HFFc6 (cell line): ENCODE measurements at places on chromosomes 7 and 10.

- DNase-seq, result no peak
These were observed 31.1 kb upstream of the ADD3 start for GRCh38 chr10:109976681-109977080.

DNA sequence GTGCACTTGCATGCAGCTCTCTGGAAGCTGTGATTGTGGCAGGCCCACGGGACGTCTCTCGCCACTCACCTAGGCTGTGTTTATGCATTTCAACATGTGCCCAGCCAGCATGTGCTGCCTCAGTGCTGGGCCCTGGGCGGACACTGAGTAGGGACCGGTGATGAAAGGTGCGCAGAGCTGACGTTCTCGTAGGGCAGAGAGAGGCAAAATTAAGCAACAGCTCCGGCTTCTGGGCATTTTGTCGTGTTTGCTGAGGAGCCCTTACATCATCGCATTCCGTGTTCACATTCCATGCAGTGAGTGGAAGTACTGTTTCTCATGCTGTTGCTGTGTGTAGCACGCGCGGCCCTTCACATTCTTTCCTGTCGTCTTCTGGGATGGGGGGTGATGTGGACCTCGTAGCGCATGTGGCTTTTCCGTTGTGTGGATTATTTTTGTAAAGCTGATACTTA, 50.5 kb downstream of the PRF1 start:
- DNase-seq, result peak; percentile 86

GRCh38 chr7:155205368-155206317, 92.0 kb upstream of the INSIG1 start:
- DNase-seq, result peak; percentile 98

GRCh38 chr7:13839063-13839462, 150.4 kb downstream of the ETV1 start:
- no peak for DNase-seq

DNA sequence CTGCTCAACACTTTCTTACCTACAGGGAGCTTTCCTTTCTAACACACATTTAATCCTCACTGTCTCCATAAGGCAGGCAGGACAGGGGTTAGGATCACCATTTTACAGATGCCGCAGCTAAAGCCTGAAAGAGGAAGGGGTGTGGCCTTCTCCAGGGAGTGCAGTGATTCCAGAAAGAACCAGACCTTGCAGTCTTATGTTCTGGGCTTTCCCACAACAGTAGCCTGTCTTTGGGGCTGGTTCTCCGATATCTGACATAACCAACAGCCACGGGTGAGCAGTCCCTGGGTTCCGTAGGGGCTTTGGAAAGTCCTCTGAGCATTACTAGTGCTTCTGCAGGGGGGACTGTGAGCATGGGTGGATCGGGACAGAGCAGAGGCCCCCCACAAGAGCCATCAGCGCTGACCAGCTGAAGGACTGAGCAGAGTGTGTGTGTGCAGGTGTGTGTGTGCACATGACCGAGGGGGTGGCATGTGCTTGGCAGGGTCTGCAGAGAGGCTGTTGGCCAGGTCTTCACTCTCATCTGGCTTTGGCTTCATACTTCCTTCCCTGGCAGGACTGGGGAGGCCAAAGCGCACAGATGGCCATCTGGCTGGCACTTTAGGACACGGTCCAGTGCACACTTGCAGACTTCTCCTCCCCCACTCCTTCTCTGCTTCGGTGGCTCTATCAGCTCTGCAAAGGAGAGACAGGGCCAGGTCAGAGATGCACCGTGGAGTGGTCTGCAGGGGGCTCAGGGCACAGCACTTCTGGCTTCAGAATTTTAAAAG, 400.3 kb downstream of the RPS24 start:
- no peak for DNase-seq

GRCh38 chr7:55133630-55134358, 115.0 kb downstream of the EGFR start:
- peak; percentile 98 for DNase-seq

GRCh38 chr7:94683066-94683465, 27.1 kb upstream of the SGCE start:
- no peak for DNase-seq

DNA sequence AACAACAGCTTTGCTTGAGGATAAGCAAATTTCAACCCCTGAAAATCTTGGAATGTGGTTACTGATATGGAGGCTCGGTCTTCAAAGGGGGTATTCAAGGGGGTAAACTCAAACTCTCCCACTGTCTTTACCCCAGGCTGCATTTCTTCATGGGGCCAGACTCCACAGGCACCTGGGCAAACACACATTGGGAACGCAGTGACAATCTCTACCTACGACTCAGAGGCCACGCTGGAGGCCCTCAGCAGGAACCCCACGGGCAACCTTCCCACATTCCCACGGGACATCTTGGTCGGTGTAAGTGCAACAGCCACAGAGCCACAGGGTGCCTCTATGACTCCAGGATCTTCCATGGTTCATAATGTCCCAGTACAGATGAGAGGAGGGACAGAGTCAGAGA, 2.2 kb upstream of the INSIG1 start:
- no peak for DNase-seq

- DNase-seq, result no peak
These were observed 124.2 kb upstream of the ZNF746 start for GRCh38 chr7:149621776-149622175.

DNA sequence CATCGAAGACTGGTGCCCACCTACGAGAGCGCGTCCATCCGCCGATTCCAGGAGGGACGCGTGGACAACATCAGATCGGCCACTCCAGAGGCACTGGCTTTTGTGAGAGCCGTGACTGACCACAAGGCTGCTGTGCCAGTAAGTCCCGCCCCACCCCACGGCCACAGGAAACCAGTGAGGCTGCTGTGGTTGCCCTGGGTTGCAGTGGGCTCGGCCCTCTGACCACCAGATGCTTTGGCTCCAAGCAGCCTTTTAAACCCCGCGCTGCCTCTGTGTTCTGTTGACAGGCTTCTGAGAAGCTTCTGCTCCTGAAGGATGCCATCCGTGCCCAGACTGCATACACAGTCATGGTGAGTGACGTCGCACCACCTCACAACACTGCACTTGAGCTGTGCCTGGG, 24.4 kb upstream of the C10orf53 start:
- no peak for DNase-seq

DNA sequence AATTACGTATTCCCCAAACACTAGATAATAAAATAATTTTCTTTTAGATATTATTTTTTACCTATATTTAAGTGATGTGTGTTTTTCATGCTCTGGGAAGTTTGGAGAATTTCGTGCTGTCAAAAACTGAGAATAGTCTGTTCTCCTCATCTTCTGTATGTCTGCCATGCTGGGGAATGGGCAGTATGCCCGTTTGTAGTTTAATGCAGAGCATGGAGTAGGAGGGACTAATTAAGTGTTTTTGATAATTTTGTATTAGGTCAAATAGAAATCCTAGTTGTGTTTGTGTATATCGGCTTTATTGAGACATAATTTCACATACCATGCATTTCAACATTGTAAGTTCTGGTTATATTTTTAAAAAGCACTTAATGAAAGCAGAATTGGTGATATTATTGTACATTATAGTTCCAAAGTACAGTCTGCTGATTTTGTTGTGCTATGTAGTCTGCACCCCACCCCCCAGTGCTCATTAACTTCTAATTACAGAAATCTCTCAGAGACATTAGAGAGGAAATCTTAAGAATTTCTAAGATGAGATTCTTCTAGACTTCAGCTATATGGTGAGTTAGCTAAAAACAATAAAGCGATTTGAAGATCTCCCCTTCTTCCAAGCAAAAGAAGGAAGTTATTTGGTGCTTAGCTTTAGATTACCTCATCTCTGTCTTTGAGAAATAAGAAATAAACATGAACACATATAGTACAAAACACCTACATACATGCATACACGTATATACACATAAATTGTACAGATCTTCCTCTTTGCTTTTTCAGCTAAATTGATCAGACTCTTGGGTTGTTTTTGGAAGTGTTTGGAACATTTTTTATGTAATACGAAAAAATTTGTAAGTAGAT, 22.2 kb downstream of the ZRANB1 start:
- no peak for DNase-seq

DNA sequence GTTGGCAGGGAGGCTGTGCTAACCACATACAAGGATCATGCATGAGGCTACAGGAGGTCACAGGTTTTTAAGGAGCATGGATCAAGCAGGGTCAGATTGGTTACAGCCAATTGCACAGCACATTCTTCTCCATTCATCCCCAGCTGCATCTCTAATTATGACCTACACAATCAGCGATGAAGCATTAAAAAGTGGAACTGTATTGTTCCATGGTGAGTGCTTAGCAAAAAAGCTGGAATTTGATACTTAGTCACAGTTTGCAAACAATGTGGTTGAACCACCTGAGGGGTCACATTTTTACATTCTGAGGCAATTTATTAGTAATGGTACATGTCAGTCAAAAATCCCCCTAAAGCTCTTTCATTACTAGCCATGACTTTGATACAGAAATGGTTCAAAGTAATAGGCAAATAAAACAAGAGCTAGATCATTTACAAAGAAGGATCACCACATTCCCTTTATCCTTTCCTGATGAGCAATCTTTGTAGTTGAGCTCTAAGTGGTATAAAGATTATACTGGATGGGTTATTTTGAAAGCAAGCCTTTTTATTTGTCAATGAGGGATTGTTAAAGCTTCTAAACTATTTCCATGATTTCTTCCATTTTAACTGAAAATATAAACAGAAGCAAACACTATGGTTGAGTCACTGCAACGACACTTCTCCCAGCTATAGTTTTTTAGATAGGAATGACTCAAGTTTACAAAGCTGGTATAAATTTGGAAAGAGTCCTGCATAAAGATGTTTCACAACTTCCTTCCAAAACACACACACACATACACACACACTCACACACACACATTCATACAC, 217.8 kb upstream of the SEMA3A start:
- peak; percentile 97 for DNase-seq

GRCh38 chr10:132363921-132364593, 32.1 kb downstream of the LRRC27 start:
- DNase-seq, result no peak

DNA sequence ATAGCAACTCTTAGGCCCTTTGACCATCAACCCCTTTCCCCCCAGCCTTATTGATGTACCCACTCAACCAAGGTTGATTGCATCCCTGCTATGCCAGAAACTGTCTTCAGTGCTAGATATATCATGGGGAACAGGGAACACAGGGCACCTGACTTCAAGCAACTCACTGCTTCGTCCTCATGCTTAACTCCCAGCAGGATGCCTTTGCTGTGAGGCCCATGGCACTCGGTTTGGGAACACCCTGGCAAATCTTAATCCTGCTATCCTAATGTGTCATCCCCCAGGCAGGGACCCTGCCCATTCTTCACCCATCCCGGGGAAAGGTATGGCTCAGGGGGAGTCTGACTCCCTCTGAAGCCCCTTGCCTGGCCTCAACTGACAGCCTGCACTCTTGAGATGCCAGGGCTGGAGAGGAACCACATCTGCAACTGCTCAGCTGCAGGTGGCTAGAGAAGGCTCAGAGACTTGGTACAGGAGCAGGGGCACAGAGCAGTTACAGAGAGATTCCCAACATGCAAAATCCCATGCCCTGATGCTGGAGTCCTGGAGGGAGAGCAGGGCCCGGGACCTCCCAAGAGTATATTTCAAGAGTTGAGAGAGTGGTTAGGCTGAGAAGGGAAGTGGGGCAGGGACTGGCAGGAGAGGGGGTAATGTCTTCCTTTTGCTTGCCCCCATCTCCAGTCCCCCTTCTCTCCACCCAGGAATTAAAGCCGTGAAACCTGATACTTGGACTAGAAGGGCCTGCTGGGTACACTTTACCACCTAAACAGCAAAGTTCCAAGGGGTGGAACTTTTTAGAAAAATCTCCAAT, 2.4 kb upstream of the UNC5B start:
- DNase-seq, result no peak

- no peak for DNase-seq
These were observed 82.3 kb upstream of the ADRB1 start for GRCh38 chr10:113961182-113962031.

GRCh38 chr10:103154521-103155299, 38.4 kb downstream of the NT5C2 start:
- no peak for DNase-seq

DNA sequence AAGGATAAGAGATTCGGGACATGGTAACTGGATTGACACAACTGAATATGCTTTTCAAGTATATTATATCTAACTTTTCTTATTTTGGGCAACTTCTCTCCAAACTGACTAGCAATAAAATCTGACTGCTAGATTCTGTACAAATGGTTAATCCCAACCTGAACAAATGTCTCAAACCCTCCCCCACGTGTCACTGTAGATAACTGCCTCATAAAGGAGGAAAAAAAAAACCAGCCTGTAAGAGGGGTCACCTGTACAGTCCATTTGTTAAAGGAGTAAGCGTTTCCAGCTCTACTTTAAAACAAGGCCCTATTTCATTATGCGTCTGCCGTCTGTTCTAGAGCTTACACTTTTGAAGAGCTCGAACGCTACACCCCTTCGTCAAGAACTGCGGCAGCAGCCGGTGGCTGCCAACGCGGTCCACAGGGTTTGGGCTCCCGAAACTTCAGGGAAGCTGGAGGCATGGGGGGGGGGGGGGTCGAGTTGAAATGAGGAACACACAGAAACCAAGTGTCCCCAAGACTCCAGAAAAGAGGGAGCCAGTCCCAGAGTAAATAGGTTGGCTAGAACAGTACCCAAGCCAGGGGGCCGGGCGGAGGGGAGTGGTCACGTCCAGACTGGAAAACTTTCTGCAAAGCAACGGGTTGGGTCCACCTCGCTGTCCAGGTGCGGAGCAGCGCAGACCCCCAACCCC, 492 bp downstream of the COG5 start:
- DNase-seq, result no peak

DNA sequence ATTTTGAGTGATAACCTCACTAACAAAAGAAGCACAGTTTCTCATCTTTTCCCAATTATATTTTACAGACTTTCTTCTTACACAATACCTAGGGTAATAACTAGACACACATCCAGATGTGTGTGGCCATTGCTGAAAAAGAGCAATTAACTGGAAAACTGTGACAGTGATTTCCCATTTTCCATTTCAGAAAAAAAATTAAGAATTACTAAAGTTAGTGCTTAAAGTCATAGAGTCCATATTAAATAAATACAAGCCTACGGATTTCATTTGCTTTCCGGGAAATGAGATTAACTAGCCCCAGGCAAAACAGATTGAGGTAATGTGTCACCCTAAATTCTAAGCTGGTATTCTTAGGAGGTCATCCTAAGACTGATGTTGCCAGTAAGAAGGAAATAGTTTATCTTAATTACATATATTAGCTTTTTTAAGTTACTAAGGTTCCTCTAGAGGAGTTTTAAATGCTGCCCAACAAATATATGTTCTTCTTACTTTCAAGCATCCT, 10.2 kb upstream of the MACC1 start:
- DNase-seq, result no peak

DNA sequence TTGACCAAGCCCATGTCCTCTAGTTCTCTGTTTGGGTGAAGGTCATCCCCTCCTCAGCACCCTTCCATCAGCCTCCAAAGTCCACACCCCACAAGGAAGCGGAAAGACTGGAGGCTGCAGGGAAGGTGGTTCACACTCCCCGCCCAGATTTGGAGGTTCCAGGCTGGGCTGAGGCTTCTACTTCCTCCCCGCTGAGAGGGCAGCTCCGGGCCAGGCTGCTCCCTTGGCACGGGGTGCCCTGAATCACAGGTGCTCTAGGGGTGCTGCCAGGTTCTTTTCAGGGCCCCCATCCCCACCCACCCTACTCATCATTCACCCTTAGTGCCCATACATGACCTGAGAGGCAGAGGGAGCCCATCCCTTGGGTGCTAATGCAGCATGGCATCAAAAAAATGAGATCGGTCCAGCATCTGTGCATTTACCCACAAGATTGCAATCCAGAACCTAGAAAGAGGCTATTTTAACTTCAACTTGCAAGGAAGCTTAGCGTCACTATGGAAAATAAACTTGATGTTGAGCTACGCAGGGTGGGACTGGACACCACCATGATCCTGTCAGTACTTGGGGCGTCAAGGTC, 47.3 kb upstream of the ZMIZ1 start:
- DNase-seq, result no peak
